ENCODE measurements at places on chromosomes 12 and 14.

DNA sequence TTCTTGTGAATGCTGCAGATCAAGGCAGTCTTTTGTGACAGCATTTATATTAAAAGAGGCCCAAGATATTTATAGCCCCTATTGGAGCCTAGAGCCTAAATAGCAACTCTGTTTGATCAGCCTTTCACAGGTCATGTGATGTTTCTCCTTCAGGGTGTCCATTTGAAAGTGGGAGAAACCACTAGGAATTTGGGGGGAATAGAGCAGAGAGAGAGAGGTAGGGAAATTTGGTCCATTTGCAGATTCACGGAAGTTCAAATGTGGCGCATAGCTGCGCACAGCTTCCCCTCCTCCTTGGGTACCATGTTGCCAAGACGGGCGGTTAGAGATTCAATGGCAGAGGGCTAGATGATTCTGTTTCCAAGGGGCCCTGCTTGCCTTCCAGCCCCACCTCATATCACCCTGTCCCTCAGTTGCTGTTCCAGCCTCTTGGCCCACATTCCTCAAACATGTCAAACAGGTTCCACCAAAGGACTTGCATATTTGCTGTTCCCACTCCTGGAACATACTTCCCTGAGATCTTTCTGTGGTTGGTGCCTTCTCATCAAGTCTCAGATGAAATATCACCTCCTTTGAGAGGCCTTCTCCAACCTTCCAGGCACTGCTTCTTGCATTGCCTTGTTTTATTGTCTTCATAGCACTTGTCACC lies 220.8 kb downstream of the CHST11 start:
- DNase-seq: no peak

DNA sequence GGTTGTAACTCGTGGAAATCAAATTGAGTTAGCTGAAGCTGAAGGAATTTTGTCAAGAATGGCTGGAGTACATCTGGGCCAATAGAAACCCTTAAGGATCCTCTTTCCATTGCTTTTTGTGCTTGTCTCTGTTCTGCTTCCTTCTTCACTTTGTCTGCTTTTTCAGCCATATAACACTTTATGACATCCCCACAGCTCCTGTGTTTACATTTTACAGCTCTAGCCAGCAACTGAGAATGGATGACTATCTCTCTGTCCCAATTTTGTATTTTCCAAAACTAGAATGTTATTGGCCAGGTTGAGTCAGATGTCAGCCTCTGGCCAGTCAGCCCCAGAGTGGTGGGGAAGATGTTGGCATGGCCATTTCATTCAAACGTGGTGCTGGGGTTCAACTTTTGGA lies 57.6 kb downstream of the PELI2 start:
- DNase-seq: no peak

DNA sequence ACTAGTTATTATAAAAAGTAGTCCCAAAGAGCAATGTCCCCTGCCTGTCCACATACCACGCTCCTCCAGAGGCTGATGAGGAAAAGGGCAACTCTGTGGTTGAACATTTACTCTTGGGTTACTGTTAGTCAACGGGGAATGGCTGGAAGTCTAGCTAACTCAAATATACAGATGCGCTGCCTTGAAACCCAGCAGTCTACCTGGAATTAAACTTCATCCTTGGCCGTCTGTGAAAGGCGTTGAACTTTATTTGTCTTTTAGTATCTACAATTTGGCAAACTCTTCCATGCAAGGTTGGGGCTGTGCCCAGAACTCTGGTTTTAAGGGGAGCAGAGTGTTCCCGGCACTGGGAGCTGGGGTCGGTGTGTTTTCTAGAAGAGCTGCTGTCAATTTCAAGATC lies 3.9 kb upstream of the MEG3 start:
- DNase-seq: no peak

DNA sequence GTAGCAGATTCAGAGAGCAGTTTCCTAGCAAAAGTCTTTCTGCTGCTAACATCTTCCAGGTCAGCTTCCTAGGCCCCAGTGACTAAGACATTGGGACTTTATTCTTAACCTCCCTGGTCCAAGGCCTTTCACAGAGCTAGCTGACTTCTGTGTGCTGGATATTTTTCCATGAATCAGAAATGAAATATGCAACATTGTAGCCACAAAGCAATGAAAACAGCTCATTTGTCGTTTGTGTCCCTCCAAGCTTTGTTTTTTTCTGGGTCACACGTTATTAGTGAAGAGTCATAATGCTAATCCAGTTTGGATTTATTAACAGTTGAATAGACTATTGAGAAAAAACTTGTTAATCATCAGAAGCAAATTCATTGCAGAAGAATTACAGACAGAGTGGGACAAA lies 82.4 kb downstream of the ARF6 start:
- no peak for DNase-seq

DNA sequence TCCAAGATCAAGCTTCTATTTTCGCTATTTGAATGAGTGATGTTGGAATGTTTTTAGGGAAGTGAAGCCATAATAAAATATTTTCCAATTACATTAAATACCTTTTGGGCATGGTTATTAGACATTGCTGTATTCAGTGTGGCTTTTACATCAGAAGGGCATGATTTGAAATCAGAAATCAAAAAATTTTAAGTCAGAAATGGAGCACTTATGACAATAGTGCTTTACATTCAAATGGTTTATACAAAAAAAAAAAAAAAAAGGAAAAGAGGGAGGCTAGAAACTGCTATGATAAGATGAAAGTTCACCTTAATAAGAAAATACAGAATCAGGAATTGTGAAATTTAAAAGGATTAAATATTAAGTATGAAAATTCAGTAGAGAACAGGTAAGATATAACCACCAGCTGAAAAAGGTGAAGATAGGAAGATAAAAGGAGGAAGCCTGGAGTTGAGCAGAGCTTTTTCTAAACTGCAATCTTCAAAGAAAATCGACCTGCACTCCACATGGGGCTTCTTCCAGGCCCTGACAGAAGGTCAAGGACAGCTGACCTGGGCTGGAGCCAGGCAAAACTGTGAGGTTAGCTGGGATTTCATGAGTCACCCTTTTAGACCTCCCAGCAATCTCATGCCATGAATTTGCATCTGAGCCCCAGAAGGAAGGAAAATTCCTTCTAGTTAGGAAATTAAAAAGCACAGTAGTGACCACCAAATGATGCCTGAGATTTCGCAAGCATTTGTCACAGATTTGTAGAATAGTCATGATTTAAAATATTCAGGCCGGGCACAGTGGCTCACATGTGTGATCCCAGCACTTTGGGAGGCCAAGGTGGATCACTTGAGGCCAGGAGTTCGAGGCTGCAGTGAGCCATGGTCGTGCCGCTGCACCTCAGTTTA lies 23.4 kb upstream of the BMP4 start:
- DNase-seq: no peak

GRCh38 chr12:1102791-1103450 lies 111.9 kb downstream of the ERC1 start:
- DNase-seq: no peak

GRCh38 chr12:67450441-67450840 lies 181.3 kb downstream of the CAND1 start:
- DNase-seq: no peak

DNA sequence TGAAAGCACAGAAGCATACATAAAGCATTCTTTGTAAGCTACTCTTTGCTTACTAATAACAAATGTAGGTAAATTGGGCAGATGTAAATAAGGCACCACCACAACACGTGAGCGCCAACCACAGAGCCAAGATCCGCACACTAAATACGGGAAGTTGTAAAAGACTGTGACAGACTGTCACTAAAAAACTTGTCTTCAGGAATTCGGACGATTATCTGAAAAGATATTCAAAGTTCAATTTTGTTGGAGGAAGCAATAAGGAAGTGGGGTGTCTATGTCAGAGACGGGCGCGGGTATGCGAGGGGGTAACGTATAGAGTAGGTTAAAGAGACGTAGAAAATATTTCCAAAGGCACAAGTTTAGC lies 1.5 kb upstream of the HSP90B1 start:
- no peak for DNase-seq

GRCh38 chr14:63939006-63939270 lies 86.1 kb downstream of the SYNE2 start:
- DNase-seq: no peak

- DNase-seq: no peak
Measured at GRCh38 chr12:99260456-99260996, 387.0 kb upstream of the GARIN6 start.

DNA sequence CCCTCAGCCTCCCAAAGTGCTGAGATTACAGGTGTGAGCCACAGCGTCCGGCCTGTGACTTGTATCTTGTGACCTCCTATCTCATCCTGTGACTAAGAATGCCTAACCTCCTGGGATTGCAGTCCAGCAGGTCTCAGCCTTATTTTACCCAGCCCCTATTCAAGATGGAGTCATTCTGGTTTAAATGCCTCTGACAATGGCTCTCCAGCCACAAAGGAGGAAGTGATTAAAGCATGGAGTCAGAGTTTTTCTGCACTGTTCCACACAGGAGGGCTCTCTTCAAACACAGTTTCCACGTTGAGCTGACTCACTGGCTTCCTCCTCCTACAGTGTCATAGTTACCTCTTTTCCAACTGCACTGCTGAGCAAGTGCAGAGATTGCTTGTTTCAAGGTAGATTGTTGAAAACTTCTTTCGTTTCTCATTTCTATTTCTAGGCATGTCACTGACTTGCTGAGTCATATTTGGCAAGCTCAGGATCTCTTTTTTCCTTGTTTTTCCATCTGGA lies 383.8 kb downstream of the PCNX1 start:
- DNase-seq: no peak

- DNase-seq: no peak
Measured at GRCh38 chr14:72651714-72652113, 242.2 kb downstream of the DPF3 start.

Measured in left kidney (tissue), 8 donors.